ENCODE measurements at places on chromosomes 4 and X.

DNA sequence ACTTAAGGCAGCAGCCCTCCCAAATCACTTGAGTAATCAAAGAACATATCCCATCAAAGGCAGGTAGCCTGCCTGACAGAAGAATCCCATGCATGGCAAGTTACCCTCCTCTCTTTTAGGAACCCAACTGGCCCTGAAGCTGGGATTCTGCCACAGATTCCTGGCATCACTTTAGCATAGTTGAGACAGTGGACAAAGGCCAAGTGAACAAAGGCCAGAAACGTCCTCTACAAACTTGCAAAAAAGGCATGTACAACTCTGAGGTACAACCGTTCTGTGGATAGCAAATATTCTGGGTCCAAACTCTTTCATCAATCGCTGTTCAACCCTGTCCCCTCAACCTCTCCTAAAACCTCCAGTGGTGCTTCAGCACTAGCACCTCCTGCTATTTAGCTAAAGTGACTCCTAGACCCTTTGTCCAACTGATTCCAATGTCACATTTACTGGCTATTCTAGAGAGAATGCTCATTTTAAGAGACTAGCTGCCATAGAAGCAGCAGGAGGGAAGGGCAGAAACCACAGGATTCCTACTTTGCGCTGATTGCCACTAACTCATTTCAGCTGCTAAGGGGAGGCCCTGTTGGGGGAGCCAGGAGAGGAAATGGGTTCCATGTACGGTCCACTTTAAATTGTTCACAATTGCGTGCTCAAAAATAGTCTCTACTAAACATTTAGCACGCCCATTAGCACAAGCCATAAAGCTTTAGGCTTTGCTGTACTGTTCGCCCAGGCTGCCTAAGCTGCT, 105.9 kb downstream of the SHROOM4 start:
- no peak for DNase-seq

- DNase-seq, result no peak
Measured at GRCh38 chr4:31169846-31170245, 449.7 kb downstream of the PCDH7 start.

DNA sequence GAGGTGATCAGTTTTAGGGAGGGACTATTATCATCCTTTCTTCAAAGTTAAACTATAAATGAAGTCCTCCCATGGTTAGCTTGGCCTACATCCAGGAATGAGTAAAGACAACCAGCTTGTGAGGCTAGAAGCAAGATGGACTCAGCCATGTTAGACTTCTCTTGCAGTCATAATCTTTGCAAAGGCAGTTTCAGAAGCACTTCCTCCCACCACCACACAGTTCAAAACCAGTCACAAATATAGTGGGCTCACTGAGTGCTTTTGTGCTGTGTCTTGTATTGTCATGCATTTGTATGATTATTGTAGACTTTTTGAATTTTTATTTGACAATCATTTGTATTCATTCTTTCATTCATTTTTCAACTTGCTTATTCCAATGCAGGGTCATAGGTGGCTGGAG, 204.5 kb downstream of the ZNF674 start:
- DNase-seq, result no peak

- no peak for DNase-seq
Measured at GRCh38 chrX:40418146-40418812, 162.5 kb upstream of the ATP6AP2 start.

GRCh38 chr4:139773560-139774318, 108.1 kb downstream of the MGST2 start:
- DNase-seq, result peak; percentile 6

DNA sequence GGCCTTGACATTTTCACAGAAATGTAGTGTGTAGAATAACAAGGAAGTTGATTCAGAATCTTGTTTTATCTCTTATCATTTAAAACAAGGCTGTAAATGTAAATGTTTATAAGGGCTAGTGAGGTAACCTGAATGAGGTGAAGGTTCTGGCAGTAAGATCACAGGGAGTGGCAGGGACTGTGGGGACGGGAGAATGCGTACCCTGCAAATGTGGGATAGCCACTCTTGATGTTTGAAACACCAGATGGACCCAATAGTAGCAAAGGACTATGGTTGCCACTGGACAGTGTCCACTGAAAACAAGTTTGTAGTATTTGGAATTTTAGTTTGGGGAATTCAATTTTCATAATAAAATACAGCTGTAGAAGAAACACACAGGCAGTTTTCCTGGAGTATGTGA, 155.3 kb downstream of the FHIP1A start:
- no peak for DNase-seq

DNA sequence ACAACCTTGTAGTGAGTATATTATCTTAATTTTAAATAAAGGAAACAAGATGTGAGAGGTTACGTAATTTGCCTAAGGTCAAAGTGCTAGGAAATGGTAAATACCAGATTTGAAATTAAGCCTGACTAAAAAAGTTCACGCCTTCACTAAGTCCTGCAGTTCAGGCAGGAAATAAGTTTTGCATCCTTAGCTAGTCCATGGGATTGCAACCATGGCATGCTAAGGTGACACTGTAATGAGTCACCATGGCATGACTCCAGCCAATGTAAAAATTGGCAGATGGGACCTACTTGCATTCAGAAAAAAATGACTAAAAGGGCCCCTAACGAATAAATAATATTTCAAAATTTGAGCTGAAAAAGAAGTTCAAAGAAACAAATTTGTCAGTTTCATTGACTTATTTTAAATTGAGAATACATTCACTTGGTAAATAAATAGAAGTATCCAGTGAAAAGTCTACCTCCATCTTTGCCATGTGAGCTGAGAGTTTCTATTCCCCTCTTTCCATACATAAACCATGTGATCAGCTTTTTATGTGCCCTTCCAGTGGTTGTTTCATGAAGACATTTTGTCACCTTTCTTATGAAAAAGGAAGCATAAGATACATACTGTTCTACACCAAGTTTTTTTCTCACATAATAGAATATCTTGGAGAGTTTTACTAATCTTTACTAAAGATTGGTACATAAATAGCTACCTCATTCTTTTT, 72.4 kb downstream of the ANKRD50 start:
- DNase-seq, result peak; percentile 30

GRCh38 chrX:67622053-67622585, 78.3 kb downstream of the AR start:
- DNase-seq, result no peak

DNA sequence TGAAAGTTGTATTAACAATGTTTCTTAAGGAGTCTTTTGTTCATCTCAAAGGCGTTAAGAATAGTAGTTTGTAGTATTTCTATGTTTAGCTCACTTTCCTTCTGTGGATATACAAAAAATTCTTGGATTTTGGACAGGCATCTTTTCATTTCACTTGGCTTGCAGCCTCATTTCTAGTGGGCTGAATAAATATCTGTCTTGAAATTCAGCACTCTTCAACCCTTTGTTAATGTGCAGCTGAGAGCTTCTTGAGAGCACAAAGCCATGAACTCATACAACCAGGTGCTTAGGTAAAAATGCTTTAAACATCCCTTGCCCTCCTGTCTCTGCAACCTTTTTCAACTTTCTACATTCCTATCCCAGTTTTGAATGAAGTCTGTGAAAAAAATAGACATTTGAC, 1003.2 kb downstream of the C4orf33 start:
- DNase-seq, result no peak

- DNase-seq, result no peak
Measured at GRCh38 chrX:96386981-96387380, 297.7 kb upstream of the DIAPH2 start.

DNA sequence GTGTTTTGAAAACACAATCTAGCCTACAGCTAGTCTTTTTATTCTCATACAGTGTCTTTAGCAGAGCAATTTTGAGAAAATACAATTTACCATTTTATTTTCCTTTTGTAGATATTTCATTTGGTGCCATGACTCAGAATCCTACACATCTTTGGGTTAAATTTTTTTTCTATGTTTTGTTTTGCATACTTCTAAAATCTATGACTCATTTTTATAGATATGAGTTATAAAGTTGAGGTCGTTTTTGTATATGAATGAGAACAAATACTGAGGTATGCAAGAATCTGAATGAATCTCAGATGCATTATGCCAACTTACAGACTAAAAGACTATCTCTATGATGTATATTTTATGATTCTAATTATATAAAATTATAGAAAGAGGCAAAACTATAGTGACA, 206.5 kb upstream of the ANXA10 start:
- no peak for DNase-seq
